Right renal pelvis (tissue), 4 donors: ENCODE measurements at places on chromosomes 2 and 18.

- no peak for DNase-seq
These were observed 303.5 kb downstream of the HRH4 start for GRCh38 chr18:24763765-24764513.

GRCh38 chr18:79682894-79683625, 3.5 kb downstream of the CTDP1 start:
- DNase-seq: no peak

- DNase-seq: no peak
These were observed 28.0 kb downstream of the DNER start for GRCh38 chr2:229686122-229686919.

GRCh38 chr2:85800586-85800985, 46.8 kb downstream of the ATOH8 start:
- no peak for DNase-seq

DNA sequence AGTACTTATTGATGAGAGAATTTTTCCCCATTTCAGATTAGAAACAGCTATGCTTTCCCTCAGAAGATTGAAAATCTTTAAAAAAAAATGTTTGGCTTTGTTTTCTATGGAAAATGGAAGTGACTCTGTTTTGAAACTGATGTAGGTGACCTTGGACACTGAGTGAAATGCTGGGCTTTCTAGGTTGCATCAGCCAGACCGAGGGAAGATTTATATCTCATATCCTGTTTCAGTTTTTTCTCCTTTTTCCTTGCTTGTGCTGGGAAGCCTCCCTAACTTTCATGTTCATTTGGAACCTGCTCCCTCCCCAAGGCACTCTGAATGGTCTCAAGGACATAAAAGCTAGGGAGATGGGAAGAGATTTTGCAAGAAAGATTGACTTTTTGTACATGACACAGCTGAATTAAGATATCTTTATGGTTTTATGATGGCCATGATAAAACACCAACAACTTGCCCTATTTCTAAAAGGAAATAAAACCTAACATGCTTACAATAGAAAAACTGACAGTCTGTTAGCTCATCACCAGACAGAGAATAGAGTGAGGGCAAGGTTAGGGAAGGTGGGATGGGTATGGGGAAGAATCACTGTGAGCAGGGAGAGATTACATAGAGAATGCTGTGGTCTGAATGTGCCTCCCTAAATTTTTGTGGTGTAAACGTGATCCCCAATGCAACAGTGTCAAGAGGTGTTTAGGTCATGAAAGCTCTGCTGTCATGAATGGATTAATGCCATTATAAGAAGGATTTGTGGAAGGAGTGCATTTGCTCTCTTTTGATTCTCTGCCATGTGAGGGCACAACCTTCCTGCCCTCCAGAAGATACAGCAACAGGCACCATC, 249.7 kb downstream of the TPGS2 start:
- no peak for DNase-seq

- no peak for DNase-seq
These were observed 1.1 kb downstream of the HPCAL1 start for GRCh38 chr2:10303694-10304378.

- no peak for DNase-seq
These were observed 92.8 kb downstream of the PTGR3 start for GRCh38 chr18:75116165-75116564.

GRCh38 chr2:98572676-98573075, 35.6 kb downstream of the COA5 start:
- DNase-seq: no peak

- DNase-seq: no peak
These were observed 110.4 kb upstream of the GULP1 start for GRCh38 chr2:188181067-188181838.

- DNase-seq: no peak
These were observed 282.7 kb downstream of the SRBD1 start for GRCh38 chr2:45328264-45328870.

- no peak for DNase-seq
These were observed 224.5 kb downstream of the SLC4A3 start for GRCh38 chr2:219851801-219852481.

GRCh38 chr2:118065015-118065706, 23.1 kb upstream of the INSIG2 start:
- DNase-seq: no peak

- DNase-seq: no peak
These were observed 6.6 kb upstream of the OXER1 start for GRCh38 chr2:42770288-42771131.

DNA sequence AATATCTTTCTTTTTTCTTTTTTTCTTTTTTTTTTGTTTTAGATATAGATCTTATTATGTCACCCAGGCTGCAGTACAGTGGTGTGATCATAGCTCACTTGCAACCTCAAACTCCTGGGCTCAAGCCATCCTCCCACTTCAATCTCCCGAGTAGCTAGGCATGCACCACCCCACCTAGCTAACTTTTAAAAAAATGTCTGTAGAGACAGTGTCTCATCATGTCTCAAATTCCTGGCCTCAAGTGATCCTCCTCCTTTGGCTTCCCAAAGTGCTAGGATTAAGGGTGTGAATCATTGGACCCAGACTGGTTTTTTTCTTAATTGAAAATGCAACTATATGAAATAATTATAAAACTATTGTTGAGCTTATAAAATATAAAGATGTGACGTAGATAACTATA, 9.8 kb upstream of the ZCCHC2 start:
- no peak for DNase-seq

- no peak for DNase-seq
These were observed 94.8 kb upstream of the B3GNT7 start for GRCh38 chr2:231300722-231301076.

DNA sequence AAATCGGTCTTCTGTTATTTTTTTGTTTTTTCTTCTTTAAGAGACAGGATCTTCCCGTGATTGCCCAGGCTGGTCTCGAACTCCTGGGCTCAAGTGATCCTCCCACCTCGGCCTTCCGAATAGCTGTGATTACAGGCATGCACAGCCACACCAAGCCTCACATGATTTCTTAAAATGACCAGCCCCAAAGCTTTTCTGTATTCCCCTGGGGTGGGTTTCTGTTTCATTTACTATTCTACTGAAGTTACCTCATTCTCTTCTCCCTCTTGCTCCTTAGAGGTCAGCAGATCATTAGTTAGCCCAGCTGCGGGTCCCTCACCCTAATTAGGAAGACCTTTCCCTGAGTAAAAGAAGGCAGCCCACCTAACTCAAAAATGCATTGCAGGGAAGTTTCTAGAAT, 27.6 kb downstream of the SLC1A4 start:
- DNase-seq: no peak

GRCh38 chr2:120709608-120710041, 26.0 kb upstream of the GLI2 start:
- DNase-seq: no peak
